ENCODE measurements at places on chromosomes 12 and 14. TPM values are rescaled to one million over a fixed set of nuclear protein-coding genes. Genes with fewer than 3 reads are reported as not detected.

The MMP19 gene
- 0.62 TPM for total RNA-seq

The PAN2 gene
- 14.0 TPM for total RNA-seq

The GPHB5 gene
- not detected for total RNA-seq

The A2M gene
- not detected for total RNA-seq

The RHOF gene
- 89.9 TPM for total RNA-seq

The CABP1 gene
- 0.10 TPM for total RNA-seq

The RERGL gene
- not detected for total RNA-seq

The FOXN4 gene
- total RNA-seq: 0.03 TPM

The LBHD2 gene
- not detected for total RNA-seq

The TSPAN8 gene
- total RNA-seq: not detected

The PAPLN gene
- 5.6 TPM for total RNA-seq

The MIP gene
- not detected for total RNA-seq

The TAPBPL gene
- total RNA-seq: 3.3 TPM

The ACVRL1 gene
- total RNA-seq: 0.20 TPM

The C12orf42 gene
- not detected for total RNA-seq

The PRR4 gene
- total RNA-seq: 1.6 TPM

All from A549 treated with Hydrocortisone at 1 μM for 4 hours (cell line).